T-cell (primary cell): ENCODE measurements at places on chromosomes 5 and 9. TPM values are rescaled to one million over a fixed set of nuclear protein-coding genes. Genes with fewer than 3 reads are reported as not detected.

The HAVCR1 gene
- total RNA-seq: 3.3 TPM

The IL9 gene
- not detected for total RNA-seq

The CD274 gene
- total RNA-seq: 7.2 TPM

The PRR7 gene
- total RNA-seq: 9.5 TPM

The SHISAL2B gene
- total RNA-seq: not detected

The FIBCD1 gene
- total RNA-seq: not detected

The TTC16 gene
- total RNA-seq: 6.1 TPM

The PHF24 gene
- total RNA-seq: not detected
